ENCODE measurements at places on chromosomes 11 and 22.

- DNase-seq = no peak
Observed at GRCh38 chr11:17658211-17658610, 61.2 kb upstream of the MYOD1 start.

GRCh38 chr11:96197801-96198701 is 144.9 kb downstream of the MAML2 start:
- no peak for DNase-seq

GRCh38 chr22:47452184-47452583 is 689.7 kb downstream of the TBC1D22A start:
- DNase-seq = no peak

GRCh38 chr11:61120099-61120705 is 17.9 kb downstream of the CD5 start:
- DNase-seq = no peak

DNA sequence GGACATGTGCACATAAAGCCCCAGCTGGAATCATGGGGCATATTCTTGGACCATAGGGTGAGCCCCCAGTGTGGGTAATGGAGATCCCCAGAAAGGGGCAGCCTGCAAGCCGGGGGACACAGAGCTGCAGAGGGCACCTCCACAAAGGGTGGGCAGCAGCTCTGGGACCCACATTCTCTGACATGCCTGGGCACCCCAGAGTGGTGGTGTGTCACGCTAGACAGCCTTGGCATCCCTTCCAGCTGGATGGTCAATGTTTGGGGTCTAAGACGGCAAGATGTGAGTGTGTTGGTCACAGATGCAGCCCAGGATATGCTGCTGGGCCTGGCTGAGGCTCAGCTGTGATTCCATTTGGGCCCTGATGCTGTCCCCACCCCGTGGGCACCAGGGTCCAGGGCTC is 9.7 kb downstream of the ADORA2A start:
- no peak for DNase-seq

DNA sequence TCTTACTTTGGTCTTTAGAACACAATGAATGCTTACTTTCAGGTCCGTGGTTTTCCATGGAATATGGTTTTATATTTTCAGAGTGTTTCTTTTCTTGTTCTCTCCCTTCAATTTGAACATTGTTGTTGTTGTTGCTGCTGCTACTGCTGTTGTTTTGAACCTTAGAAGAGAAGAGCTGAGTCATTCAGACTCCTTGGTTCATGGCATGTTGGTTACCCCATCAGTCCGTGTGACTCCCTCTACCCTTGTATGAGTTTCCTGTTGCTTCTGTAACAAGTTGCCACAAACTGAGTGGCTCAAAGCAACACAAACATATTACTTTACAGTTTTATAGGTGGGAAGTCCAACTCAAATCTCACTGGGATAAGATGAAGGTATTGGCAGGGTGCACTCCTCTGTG is 511.0 kb downstream of the INSC start:
- DNase-seq = no peak

DNA sequence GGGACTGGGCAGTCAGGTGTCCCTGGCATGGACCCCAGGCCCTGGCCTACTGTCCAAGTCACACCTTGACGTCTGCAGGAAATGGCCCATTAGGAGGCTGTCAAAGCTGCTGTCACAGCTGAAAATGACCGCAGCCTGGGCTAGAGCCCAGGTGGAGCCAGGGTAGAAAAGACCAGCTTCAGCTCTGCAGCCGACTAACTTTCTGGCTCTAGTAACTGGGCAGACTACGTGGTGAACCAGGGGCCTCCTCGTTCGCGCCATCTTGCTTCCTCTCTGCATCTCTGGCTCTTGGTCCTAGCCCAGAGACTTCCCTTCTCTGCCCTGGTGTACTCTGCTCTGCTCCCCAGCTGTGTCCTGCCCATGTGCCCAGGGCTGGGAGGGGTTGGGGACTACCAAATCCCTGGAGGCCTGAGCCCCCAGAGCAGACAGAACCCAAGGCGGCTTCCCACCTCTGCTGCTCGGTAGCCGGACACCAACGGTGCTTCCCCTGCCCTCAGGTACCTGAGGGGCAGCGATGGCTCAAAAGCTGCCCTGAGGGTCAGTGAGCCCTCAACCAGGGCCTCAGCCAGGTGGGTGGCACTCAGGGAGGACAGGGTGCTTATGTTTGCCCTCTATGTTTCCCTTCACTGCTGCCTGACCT is 19.7 kb downstream of the SART1 start:
- no peak for DNase-seq

DNA sequence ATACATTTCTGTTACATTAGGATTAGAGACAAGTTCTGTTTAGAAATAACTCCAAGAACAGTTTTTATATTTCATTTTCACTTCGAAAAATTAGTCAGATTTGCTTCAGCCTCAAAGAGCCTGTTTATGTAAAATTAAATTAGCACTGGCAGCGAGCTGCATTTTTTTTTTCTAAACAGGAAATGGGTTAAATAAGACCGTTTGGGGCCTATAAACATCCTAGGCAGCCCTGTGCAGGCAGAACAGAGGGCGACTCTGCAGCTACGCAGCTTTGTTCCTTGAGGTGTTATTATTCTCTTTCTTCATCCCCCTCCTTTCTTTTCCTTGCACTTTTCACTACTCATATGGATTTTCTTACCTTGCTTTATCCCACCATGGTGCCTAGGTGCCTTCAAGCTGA is 48.7 kb downstream of the CWC15 start:
- DNase-seq = no peak

- DNase-seq = no peak
Observed at GRCh38 chr22:23156286-23156685, 11.0 kb downstream of the RAB36 start.

- no peak for DNase-seq
Observed at GRCh38 chr11:555227-555779, 5.2 kb downstream of the LMNTD2 start.

DNA sequence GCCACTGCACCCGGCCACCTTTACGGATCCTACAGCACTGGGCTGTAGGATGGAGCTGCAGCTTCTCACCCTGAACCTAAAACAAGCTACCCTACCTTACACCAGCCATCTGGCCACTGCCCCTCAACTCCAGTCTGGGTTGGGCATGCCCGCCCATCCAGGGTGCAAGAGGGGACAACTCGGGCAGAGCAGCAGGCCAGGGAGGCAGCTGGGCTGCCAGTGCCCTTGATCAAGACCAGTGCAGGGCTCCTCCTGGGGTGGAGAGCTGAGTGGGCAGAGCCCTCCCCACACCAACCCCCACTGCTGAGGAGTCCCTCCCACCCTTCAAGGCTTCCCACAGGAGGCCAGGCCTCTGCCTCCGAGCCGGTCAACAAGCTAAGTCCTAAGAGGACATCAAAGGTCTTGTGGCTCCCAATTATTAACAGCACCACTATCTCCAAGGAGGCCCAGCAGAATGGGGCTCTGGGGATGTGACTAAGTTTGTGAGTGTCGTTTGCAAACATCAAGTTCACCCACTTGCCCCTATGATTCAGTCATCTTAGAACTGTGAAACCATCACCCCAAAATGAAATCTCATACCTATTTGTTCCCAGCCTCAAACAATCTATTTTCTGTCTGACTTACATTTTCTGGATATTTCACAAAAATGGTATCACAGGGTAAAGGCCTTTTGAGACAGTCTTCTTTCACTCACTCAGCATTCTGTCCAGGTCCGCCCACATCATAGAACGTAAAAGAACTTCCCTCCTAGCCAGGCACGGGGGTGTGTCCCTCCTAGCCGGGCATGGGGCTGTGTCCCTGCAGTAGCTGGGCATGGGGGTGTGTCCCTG is 11.0 kb downstream of the GATD1 start:
- no peak for DNase-seq

GRCh38 chr22:34019190-34019845 is 99.0 kb upstream of the LARGE1 start:
- DNase-seq = no peak

DNA sequence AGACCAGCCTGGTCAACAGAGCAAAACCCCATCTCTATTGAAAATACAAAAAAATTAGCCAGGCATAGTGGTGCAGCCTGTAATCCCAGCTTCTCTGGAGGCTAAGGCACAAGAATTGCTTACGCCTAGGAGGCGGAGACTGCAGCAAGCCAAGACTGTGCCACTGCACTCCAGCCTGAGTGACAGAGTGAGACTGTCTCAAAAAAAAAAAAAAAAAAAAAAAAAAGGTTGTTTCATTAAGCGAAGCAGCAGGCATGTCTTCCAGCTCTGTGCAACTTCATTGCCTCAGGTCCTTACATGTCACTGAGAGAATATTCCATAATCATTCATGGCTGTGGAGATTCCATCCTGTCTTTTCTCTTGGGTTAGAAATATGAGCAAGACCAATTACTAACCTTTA is 16.9 kb downstream of the GAB2 start:
- no peak for DNase-seq

- DNase-seq = no peak
Observed at GRCh38 chr11:86122773-86123172, 53.9 kb upstream of the PICALM start.

Data from stimulated activated CD8-positive, alpha-beta memory T cell treated with anti-CD3 and anti-CD28 coated beads, Interleukin-7, amount 100 ng/mL, for 24 hours (primary cell).